ENCODE measurements at places on chromosomes 12 and 14. TPM values are rescaled to one million over a fixed set of nuclear protein-coding genes. Genes with fewer than 3 reads are reported as not detected.

Gene OR6C2
- not detected for total RNA-seq

GRCh38 chr12:66661357-66661756, 17.5 kb downstream of the GRIP1 start:
- DNase-seq = no peak
- no peak overlapping the region for H3K27ac ChIP-seq
- no peak overlapping the region for H3K4me3 ChIP-seq

DNA sequence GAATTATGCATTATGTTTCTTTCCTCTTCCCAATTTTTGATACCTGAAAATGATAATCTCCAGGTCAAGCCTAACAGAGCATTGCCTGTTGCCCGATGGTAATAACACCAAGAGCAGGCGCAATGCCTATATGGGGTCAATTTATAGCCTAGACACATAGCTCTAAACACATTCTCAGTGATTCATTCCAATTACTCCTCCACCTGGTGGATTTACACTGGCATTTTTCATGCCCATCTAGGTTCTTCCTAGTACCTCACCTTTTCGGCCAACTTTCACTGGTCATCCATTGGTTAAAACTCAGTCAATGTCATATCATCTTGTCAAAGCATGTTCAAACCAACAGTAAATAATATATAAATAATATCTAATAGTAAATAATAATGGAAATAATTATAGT, 53.1 kb downstream of the EIF2S3B start:
- H3K27ac ChIP-seq = no peak overlapping the region
- H3K27me3 ChIP-seq = no peaks in the 10 kb centered on the region
- DNase-seq = no peak
- no peaks in the 10 kb centered on the region for H3K4me1 ChIP-seq

GRCh38 chr14:45664668-45665356, 411.8 kb upstream of the MIS18BP1 start:
- H3K27ac ChIP-seq = no peak overlapping the region
- no peak overlapping the region for H3K4me3 ChIP-seq
- no peaks in the 10 kb centered on the region for H3K36me3 ChIP-seq
- H3K27me3 ChIP-seq = no peaks in the 10 kb centered on the region
- DNase-seq = no peak

DNA sequence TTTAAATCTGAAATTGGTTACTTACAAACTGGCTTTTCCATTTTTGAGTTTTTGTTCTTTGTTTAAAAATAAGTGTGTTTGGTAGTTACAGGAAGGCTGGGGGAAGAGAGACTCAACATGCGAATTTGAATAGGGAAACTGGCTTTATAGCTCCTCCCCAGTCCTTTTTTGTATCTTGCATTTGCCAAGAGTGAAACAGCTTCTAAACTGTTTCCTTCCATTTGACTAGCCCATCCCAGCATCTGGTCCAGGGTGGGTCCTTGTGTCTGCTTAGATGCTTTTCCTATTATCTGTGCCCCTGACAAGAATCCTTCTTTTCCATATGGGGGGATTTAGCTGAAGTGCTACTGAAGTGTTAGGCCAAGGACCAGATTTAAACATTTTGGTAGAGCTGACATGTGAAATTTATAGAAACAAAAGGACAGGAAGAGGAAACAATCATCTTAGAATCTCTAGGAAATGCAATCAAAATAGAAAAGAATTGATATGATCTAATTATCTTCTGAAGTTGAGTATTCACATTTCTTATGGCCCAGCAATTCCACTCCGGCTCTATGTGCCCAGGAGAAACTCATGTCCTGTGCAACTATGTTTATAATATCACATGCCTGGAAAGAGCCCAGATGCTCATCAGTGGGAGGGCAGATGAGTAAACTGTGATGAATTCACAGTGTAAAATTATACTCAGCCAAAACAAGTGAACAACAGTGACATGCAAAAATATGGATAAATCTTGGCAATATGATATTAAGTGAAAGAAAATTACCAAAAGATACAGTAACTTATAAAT, 7.4 kb downstream of the SMOC1 start:
- H3K27ac ChIP-seq = no peak overlapping the region
- H3K4me1 ChIP-seq = no peaks in the 10 kb centered on the region
- H3K36me3 ChIP-seq = no peaks in the 10 kb centered on the region
- DNase-seq = no peak
- H3K4me3 ChIP-seq = no peak overlapping the region

Gene RNASE2
- total RNA-seq = 0.91 TPM

DNA sequence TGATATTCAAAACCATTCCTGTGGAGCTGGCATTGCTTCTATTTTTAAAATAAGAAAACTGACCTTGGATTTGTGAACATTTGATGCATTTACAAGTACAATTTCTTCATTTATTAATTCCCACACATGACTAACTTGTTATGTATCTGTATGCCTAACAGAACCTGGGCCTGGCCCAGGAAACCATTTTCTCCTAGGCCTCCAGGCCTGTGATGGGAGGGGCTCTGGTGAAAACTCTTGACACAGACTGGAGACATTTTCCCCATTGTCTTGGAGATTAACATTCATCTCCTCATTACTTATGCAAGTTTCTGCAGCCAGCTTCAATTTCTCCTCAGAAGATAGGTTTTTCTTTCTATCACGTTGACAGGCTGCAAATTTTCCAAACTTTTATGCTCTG, 42.0 kb downstream of the GLIPR1L2 start:
- no peak overlapping the region for H3K27ac ChIP-seq
- no peak for DNase-seq
- no peak overlapping the region for H3K4me3 ChIP-seq
- H3K27me3 ChIP-seq = no peaks in the 10 kb centered on the region
- no peaks in the 10 kb centered on the region for H3K4me1 ChIP-seq
- no peaks in the 10 kb centered on the region for H3K36me3 ChIP-seq

DNA sequence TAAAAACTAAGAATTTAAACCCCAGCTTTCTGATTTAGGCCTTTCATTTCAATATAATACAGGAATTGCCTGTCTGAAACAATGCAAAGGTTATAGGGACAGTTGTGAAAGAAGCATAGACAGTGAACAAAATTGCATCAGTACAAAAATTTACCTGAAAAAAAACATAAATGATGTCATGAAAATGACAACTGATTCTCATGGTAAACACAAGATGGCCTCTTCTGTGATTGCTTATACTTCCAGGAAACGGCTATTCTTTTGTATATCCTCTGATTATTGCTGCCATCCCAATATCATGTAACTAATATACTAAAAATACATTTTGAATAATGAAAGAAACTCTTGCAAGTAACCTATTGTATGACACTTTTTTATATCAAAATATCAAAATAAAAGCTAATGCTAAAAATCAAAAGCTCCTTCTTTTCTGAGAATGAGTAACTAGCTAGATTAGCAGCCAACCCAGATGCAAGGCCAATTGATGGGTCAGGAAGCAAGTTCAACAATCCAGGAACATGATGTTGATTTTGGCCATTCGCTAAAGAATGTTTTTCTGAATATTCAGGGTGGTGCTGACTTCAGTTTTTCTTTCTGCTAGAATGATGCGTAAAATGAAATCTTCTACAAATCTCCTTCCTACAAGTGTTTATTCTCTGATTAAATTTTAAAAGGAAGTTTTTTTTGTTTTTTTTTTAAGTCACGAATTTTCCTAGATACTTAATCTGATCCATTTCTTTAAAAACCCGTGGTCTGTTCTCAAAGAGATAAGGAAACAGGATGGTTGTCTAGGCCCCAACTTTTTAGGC, 83.6 kb downstream of the ALX1 start:
- H3K36me3 ChIP-seq = no peaks in the 10 kb centered on the region
- H3K4me3 ChIP-seq = no peak overlapping the region
- H3K27me3 ChIP-seq = no peaks in the 10 kb centered on the region
- H3K4me1 ChIP-seq = no peaks in the 10 kb centered on the region
- no peak overlapping the region for H3K27ac ChIP-seq

DNA sequence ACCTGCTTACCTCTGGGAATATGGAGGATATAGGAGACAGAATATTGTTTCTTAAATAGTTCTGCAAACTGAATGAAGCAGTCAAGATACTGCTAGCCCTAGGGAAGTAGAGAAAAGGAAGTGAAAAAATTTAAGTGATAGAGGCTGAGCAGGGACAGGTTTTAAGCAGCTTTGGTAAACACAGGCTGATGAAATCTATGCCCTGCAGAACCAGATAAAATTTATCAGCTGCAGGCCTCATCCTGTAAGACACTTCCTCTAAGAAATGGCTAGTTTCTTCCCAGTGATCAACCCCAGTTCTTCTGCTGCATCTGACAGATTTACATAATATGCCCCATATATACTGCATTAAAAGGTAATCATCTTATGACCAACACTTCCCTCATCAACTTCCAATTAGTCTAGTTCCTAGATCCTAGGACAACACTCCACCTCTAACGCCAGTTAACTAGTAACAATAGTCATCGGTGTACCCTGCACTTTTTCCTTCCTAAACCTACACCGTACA, 1.3 kb upstream of the ESYT1 start:
- H3K4me3 ChIP-seq = no peak overlapping the region
- no peaks in the 10 kb centered on the region for H3K36me3 ChIP-seq
- DNase-seq = no peak
- H3K27ac ChIP-seq = peak overlapping the region; percentile 82

Gene RFX4
- 10.6 TPM for total RNA-seq

Gene DRAM1
- 13.1 TPM for total RNA-seq

DNA sequence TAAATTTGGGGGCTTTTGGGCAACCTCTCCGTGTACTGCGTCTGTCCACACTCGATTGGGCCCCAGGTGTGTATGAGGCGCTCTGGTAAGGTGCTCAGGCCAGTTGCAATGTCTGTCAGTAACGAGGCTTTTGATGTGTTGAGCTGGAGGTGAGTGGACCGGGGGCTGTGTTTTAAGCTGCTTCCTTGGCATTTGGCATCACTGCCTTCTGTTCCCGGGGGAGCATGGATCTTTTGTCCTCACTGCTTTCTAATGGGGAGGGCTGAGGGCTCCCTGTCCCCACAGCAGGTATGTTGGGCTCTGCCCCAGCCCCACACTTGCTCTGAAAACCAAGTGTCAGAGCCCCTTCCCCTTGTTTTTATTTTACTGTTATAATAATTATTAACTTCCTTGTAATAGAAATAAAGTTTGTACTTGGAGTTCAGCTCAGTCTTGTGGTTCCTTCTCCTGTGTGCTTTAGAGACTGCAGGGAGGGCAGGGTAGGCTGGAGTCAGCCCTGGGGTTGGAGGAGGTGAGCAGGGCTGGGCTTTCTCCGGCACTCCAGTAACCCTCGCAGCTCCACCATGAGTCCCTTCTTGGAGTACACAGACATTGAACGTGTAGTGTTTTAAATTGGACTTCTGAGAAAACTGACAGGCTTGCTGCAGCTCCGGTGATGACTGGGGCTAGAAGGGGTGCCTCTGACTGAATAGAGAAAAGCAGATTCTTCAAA, 28.0 kb downstream of the TRAFD1 start:
- no peaks in the 10 kb centered on the region for H3K27me3 ChIP-seq
- peaks cover 11% of the 10 kb centered on the region for H3K36me3 ChIP-seq
- H3K4me1 ChIP-seq = no peaks in the 10 kb centered on the region

DNA sequence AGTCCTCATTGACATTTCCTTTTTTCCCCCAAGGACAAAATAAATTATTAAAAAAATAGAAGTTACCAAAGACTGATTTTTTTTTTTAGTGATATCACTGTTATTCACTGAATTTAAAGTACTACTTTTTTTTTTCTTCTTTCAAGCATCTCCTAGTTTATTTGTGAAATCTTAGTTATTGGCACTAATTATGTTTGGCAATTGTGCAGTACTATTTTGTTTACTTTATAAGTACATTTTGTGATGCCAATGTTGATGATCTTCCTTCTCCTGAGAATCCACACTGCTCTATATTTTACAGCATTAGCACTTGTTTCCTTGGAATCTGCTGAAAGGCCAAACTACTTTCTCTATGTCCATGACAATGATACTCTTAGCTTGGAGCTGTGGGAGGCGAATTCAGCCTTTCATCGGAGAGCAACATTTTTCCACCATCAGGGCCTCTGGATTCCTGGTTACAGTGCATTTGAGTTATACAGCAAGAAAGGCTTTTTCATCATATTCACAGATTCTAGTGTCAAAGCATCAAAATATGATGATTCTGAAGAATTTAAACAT, 123.8 kb upstream of the PTPRQ start:
- H3K27me3 ChIP-seq = no peaks in the 10 kb centered on the region
- H3K4me3 ChIP-seq = no peak overlapping the region
- H3K36me3 ChIP-seq = no peaks in the 10 kb centered on the region
- no peak for DNase-seq
- H3K4me1 ChIP-seq = no peaks in the 10 kb centered on the region

- H3K4me3 ChIP-seq = no peak overlapping the region
- no peak for DNase-seq
- H3K4me1 ChIP-seq = no peaks in the 10 kb centered on the region
- H3K27me3 ChIP-seq = no peaks in the 10 kb centered on the region
- no peak overlapping the region for H3K27ac ChIP-seq
Observed at GRCh38 chr14:47278233-47278842, 397.1 kb downstream of the MDGA2 start.

GRCh38 chr14:54722791-54723432, 156.0 kb downstream of the SAMD4A start:
- H3K27ac ChIP-seq = no peak overlapping the region
- H3K4me3 ChIP-seq = no peak overlapping the region
- no peaks in the 10 kb centered on the region for H3K36me3 ChIP-seq

- H3K4me1 ChIP-seq = peaks cover 3% of the 10 kb centered on the region
- DNase-seq = peak; percentile 69
- peak overlapping the region; percentile 56 for H3K27ac ChIP-seq
- no peak overlapping the region for H3K4me3 ChIP-seq
- H3K36me3 ChIP-seq = no peaks in the 10 kb centered on the region
- H3K27me3 ChIP-seq = no peaks in the 10 kb centered on the region
Observed at GRCh38 chr14:103581954-103582703, 19.4 kb downstream of the COA8 start.

- H3K4me1 ChIP-seq = no peaks in the 10 kb centered on the region
- peak overlapping the region; percentile 80 for H3K27ac ChIP-seq
- H3K4me3 ChIP-seq = peak overlapping the region; percentile 48
- no peaks in the 10 kb centered on the region for H3K36me3 ChIP-seq
- DNase-seq = no peak
- no peaks in the 10 kb centered on the region for H3K27me3 ChIP-seq
Observed at GRCh38 chr12:101878243-101878821, 952 bp downstream of the DRAM1 start.

Gene SLC17A8
- not detected for total RNA-seq

Gene CFAP73
- total RNA-seq = 0.57 TPM

Gene MGP
- 233 TPM for total RNA-seq

Gene ANO2
- total RNA-seq = 0.64 TPM

Gene PTCSC3
- not detected for total RNA-seq

GRCh38 chr12:81274637-81275529, 197.0 kb downstream of the ACSS3 start:
- H3K27me3 ChIP-seq = no peaks in the 10 kb centered on the region
- no peak for DNase-seq
- no peaks in the 10 kb centered on the region for H3K4me1 ChIP-seq
- no peaks in the 10 kb centered on the region for H3K36me3 ChIP-seq

DNA sequence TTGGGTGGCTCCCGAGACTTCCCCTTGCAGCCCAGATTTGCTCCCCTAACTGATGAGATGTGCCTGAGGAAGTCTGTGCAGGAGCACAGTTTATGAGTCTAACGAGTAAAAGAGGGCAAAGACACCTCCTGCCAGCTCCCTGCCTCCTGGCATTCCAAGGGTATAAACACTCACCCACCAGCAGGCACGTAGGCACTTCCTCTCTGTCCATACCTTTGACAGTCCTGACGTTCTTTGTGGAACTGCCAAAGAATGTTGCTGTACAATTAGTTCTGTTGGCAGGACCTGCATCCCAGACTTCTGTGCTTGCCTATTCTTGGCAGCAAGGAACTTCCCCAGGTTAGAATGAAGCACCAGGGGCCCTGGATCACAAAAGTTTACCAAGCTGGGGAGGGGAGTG, 889.3 kb downstream of the BCL11B start:
- H3K27me3 ChIP-seq = no peaks in the 10 kb centered on the region
- H3K4me1 ChIP-seq = no peaks in the 10 kb centered on the region
- H3K36me3 ChIP-seq = no peaks in the 10 kb centered on the region

- no peaks in the 10 kb centered on the region for H3K4me1 ChIP-seq
- no peak for DNase-seq
- H3K27me3 ChIP-seq = no peaks in the 10 kb centered on the region
- H3K36me3 ChIP-seq = no peaks in the 10 kb centered on the region
Observed at GRCh38 chr14:57753821-57754220, 112.1 kb downstream of the SLC35F4 start.

Gene SYT10
- total RNA-seq = 0.41 TPM
